Skin of body (tissue), 3 donors: ENCODE measurements at places on chromosomes 5 and 9. TPM values are rescaled to one million over a fixed set of nuclear protein-coding genes. Genes with fewer than 3 reads are reported as not detected.
A peak's percentile ranks its signal among the peaks of the same experiment; 100 is the strongest.

- no peak for DNase-seq
Measured at GRCh38 chr5:173411791-173412555, 83.8 kb upstream of the STC2 start.

Gene INSL6
- not detected for total RNA-seq

DNA sequence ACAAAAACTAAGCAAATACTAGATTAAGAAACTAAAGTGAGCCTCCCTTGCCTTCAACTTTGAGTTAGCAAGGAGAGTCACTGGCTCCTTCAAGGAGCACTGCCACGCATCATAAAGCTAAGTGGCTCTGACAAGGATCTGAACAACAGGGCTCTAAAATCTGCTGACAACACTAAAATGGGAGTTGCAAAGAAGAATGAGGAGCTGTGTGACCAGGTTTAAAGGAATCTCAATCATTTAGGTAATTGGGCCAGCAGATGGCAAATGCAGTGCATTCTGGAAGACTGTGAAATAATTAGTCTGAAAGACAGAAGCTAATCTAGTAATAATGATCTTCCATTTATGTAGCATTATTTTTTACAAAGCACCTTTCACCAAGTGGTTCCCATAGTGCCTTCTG is 297.0 kb upstream of the TAS2R1 start:
- no peak for DNase-seq

Gene TAF1L
- under 0.01 TPM for total RNA-seq

- no peak for DNase-seq
Measured at GRCh38 chr9:2332663-2333062, 288.9 kb upstream of the VLDLR start.

Gene PCDH1
- total RNA-seq, result 21.3 TPM

Gene DIPK1B
- total RNA-seq, result 7.0 TPM

Gene SLC25A2
- 1.4 TPM for total RNA-seq

DNA sequence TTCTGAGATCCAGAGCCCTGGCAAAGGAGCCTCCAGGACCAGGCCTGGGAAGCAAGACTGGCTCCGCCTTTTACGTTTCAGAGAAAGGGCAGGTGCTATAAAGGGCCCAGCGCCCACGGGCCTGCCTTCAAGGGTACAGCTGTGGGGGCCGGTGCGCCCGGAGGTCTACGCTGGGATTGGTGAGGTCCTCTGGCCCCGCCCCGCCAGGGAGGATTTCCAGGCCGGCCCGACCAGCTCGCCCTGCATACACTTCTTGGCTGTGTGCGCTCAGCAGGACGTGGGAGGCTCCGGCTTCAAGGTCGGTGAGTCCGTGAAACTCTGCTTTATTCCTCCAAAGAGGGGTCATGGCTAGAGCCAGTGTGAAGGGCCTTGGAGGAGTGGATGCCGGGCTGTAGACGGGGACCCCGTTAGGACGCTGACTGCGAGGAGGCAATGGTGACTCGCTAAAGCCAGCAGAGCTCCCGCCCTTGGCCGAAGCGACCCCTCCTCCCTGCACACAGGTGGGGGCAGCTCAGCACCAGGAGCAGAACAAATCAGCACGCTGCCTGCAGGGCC is at the start of gene CKMT2:
Gene CKMT2 (plus strand): TSS at position 243 of the 555 bp plus-strand sequence. CDS start 17,811 bp downstream, outside the sequence.
- DNase-seq, result no peak

GRCh38 chr5:73215531-73215890 is 42.5 kb downstream of the TMEM174 start:
- no peak for DNase-seq

GRCh38 chr5:41707853-41708603 is 162.2 kb downstream of the OXCT1 start:
- no peak for DNase-seq

GRCh38 chr9:109907400-109907799 is 127.4 kb downstream of the PALM2AKAP2 start:
- peak; percentile 63 for DNase-seq

DNA sequence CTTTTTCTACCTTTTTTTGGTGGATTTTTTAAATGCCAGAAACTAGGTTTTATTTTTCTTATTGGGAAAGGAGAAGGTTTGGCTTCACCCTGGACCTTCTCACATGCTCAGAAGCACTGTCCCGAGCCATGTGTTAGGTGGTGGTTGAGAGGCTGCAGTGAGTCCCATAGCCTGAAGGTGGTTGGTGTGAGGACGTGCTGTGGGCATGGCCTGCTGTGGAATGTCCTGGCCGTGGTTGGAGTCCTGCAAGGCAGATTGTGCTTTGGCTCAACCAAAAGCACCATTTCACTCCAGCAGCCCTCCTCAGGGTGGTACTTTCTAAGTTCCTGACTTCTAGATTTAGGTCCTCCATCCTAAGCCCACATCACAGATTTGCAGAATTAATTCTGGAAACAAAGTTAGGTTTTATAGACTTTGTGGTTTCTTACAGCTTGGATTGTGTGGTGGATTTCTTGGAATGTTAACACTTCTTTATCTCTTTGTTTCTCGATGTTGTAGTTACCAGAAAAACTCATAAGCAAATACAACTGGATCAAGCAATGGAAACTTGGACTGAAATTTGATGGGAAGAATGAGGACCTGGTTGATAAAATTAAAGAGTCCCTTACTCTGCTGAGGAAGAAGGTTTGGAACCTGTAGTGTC is 22.6 kb downstream of the OTULIN start:
- DNase-seq, result no peak

GRCh38 chr5:80191991-80192398 is 63.9 kb downstream of the SERINC5 start:
- peak; percentile 50 for DNase-seq

GRCh38 chr9:97560851-97561250 is 59.4 kb downstream of the TMOD1 start:
- no peak for DNase-seq

Gene C5orf22
- 14.0 TPM for total RNA-seq

DNA sequence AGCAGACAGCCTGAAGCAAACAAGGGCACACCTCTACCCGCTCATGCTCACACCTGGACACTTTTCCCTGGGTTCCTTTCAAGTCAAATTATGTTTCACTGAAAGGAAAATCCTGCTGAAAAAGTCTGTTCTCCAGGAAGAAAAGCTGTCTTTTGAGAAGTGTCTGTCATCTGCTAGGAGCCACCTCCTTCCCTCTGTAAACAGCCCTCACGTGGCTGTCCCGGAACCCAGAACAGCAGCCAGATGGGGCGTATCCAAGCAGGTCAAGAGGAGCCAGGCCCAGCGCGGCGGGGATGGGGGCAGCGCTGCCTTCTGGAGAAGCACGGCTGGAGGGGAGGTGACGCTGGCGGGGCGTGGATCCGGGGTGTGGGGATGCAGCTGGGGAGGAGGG is at the start of gene PNPLA7:
Gene PNPLA7 (minus strand): TSS at position 172 of the 391 bp plus-strand sequence. CDS start 205 bp downstream, outside the sequence.
- DNase-seq, result peak; percentile 56

Gene MINAR2
- total RNA-seq, result not detected

DNA sequence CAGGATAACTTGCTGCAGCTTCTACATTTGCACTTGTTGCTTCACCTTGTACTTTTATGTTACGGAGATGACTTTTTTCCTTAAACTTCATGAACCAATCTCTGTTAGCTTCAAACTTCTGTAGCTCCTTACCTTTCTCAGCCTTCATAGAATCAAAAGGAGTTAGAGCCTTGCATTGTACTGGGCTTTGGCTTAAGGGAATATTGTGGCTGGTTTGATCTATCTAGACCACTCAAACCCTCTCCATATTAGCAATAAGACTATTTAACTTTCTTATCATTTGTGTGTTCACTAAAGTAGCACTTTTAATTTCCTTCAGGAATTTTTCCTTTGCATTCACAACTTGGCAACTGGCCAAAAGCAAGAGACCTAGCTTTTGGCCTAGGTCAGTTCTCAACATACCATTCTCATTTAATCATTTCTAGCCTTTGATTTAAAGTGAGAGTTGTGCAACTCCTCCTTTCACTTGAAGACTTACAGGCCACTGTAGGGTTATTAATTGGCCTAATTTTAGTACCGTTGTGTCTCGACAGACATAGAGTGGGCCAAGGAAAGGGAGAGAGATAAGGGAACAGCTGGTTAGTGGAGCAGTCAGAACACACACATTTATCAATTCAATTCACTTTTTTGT is 63.7 kb downstream of the SHOC1 start:
- no peak for DNase-seq

GRCh38 chr9:91451431-91452270 is 28.0 kb upstream of the NFIL3 start:
- DNase-seq, result no peak

GRCh38 chr5:59544573-59544972 is 349.0 kb downstream of the PDE4D start:
- DNase-seq, result no peak

GRCh38 chr5:128596071-128596470 is 58.0 kb upstream of the FBN2 start:
- peak; percentile 24 for DNase-seq

Gene TRPM6
- 2.3 TPM for total RNA-seq

Gene EPB41L4B
- 11.3 TPM for total RNA-seq

DNA sequence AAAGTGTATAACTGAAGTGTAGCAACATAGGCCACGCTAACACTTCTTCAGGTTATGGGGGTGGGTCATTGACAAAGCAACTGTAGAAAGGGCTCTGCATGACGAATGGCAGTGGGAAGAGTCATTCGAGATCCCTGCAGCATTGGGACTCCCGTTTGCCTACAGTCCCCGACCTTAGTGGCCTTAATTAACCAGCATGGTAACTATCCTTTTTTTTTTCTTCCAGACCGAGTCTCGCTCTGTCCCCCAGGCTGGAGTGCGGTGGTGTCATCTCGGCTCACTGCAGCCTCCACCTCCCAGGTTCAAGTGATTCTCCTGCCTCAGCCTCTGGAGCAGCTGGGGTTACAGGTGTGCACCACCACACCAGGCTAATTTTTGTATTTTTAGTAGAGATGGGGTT is 14.2 kb upstream of the CMBL start:
- DNase-seq, result no peak

Gene EQTN
- 1.4 TPM for total RNA-seq

Gene DBH
- total RNA-seq, result under 0.01 TPM

- DNase-seq, result no peak
Measured at GRCh38 chr5:2335125-2335732, 416.2 kb downstream of the IRX2 start.

DNA sequence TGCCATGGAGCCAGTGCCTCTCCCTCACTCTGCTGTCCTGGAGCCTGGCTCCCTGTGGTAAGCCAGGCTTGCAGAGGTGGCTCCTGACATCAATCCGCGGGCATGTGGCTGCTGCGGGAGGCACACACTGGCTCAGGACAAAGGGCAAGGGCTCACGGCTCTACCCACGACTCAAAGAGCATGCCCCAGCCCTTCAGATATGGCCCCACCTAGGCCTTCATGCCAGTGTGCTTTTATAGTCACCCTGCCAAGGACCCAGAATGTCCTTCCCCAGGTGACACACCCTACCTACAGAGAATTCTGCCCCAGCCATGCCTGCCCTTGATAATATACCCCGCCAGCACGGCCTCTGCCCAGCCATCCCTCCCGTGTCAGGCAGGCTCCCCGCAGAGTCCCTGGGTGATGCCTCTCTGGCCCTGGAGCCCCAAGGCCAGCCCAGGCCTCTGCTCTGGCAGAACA is 1.6 kb downstream of the MGAT4B start:
- no peak for DNase-seq

Gene OLFM1
- 4.8 TPM for total RNA-seq

DNA sequence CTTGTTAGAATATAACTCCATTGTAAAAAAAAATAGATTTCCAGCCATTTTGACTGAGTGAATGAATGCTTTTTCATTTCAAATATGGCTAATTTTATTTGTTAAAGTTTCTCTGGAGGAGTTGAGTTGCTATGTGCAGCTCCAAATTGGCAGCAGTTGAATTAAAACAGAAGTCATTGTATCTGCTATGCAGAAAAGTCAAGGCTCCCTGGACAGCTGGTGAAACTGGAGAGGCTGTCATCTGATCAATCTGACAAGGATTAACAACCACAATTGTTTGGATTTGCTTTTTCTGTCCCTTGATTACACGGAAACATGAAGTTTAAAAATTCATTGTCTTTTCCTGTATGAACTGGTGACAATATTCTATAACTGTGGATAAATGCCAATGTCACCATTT is 713.9 kb downstream of the EFNA5 start:
- DNase-seq, result no peak

DNA sequence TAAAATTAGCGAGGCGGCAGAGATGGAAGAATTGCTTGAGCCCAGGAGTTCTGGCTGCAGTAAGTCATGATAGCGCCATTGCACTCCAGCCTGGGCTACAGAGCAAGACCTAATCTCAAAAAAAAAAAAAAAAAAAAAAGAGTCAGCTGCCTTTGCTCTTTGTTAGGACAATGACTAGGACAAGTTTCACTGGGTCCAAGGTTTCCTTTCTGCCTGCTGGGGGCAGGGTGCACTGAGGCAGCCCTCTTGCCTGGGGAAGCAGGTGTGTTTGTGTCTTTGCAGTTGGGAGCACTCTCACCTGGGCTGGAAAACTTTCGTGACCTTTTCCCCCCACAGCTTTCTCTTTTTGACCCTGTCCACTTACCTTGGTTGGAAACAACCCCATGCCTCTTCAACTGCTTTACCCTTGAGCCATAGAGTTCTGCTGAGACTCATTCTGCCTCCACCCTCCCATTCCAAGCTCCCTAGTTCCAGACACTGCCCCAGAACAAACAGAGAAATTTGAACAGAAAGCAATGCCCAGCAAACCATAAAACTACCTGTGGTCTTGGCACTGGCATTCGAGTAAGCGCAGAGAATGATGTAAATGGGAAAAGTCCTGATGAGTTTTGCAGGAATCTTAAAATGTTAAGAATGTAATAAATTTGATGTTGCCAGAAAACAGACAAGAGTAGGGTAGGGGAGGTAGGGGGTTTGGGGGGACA is 17.0 kb upstream of the MYO10 start:
- DNase-seq, result no peak

DNA sequence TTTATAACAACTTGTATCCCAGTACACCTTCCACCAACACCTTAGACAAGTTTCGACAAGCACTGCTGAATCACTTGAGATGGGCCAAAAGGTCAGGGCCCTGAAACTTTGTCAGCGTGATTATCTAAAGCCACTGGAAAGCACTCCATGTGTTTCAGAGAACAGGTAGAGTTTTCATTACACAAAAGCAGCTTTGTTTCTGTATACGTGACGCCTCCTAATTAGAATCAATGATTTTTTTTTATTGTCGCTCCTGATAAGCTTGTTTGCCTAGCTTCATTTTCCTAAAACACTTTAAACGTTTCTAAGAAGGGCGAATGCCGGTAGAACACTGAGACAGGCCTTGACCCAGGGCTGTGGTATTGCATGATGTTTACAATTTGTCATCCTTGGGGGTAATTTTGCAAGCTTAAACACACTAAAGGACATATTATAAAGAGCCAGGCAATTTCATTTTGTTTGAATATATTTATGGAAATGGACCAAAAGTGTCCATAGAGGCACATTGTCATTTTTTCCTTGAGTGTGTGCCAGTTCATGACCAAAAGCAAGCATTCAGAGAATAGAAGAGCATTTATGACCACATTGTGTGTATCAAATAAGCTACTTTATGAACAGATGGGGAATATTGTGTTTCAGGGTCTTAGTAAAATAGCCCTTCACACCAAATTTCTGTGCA is 193.6 kb downstream of the GLIS3 start:
- no peak for DNase-seq

Gene ANKRD18A
- 2.8 TPM for total RNA-seq

GRCh38 chr9:114893221-114894010 is 37.0 kb downstream of the TNFSF8 start:
- DNase-seq, result no peak

DNA sequence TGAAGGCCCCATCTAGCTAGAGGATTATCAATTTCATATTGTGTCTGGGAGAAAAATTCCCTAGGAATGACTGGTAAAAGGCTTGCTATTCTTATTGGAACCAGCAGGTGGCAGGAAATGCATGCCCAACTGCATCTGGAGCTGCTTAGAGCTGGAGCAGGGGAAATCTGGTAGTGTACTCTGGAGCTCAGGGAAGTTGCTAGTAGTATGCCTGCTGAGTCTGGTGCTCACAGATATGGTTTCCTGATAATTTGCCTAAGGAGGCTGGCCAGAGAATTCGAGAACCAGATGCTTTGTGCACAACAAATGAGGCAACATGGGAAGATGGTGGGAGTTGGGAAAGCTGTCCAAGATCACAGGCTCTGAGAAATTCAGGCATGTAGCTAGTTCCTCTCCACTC is 53.7 kb downstream of the G3BP1 start:
- DNase-seq, result peak; percentile 93

Gene FBP2
- 5.5 TPM for total RNA-seq
